HT-29 (cell line): ENCODE measurements at places on chromosomes 7 and 10. TPM values are rescaled to one million over a fixed set of nuclear protein-coding genes. Genes with fewer than 3 reads are reported as not detected.

- DNase-seq = no peak
Measured at GRCh38 chr7:120332433-120332832, 59.5 kb downstream of the KCND2 start.

- DNase-seq = no peak
Measured at GRCh38 chr10:10685566-10685965, 332.1 kb upstream of the CELF2 start.

DNA sequence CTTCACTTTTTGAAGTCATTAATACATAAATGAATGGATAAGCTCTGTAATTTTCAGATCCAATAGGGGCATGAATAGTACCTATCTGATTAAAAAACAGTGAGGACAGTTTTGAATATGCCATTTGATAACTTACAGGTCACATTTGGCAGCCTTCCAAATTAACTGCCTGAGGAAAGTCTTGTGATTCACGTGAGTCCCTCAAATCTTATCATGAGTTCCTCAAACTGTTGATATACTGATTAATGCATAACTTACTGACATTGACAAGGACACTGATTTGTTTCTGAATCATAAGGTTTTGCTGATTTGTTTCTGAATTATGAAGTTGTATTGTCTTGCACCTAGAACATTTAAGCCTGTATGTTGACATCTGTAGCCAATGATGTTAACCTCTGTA is 55.1 kb downstream of the ANKMY2 start:
- DNase-seq = no peak

DNA sequence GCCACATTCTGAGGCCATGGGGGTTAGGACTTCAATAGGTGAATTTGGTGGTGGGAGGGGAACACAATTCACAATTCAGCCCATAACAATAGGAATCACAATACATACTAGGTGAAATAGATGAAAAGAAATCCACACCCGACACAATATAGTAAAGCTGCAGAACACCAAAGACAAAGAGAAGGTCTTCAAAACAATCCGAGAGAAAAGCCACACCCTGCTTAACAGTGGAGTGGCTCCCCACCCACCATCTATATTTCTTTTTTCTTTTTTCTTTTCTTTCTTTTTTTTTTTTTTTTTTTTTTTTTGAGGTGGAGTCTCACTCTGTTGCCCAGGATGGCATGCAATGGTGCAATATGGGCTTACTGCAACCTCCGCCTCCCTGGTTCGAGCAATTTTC is 14.7 kb upstream of the TIAL1 start:
- no peak for DNase-seq

DNA sequence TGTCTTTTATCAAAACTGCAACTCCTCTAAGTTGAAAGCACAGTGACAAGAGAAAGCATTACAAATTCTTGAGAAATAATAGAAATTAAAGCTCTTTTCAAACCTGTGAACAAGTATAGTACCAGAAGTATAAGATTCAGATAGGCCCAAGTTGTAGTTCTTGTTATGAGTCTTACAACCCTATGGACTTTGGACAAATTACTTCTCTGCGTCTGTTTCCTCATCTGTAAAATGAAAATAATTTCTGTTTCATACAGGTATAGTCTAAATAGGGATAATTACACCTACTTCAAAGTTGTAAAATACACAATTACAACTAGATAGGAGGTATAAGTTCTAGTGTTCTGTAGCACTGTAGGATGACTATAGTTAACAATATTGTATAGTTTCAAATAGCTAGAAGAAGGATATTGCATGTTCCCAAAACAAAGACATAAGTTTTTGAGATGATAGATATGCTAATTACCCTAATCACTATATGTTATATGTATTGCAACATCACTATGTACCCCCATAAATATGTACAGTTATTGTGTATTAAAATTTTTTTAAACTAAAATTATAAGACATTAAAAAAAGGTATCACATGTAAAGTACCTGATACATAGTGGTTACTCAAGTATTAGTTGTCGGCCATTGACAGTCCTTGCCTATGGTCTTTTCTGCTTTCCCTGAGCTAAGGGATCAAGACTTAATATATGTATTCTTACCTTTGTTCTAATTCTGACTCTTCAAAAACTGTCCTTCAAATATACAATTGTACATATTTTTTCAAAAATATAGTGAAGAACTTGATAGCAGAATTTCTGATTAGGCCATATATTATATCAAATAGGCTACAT is 1.8 kb upstream of the WASL start:
- no peak for DNase-seq

DNA sequence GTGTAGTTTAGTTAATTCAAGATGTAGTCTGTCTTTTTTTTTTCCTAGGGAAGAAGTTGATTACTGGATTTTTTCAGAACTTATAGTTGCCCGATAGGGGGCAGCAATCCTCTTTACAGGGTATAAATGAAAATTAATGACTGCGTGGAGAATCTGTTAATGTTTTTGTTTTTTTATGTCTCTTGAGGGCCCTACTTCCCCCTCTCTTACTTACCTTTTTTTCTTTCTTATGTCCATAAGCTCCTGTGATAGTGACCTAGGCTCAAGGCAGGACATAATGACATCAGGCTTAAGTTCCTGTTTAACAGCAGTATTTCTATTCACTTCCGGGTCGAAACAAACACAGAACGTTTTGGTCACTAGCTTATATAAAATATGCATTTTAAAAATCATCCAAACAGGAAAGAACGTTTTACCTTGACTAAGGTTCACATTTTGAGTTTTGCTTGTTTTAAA is 18.8 kb downstream of the CDC123 start:
- DNase-seq = peak; percentile 77

GRCh38 chr7:85483177-85483576 is 296.3 kb upstream of the SEMA3D start:
- no peak for DNase-seq

- DNase-seq = no peak
Measured at GRCh38 chr10:103852856-103853255, 2.5 kb downstream of the SH3PXD2A start.

DNA sequence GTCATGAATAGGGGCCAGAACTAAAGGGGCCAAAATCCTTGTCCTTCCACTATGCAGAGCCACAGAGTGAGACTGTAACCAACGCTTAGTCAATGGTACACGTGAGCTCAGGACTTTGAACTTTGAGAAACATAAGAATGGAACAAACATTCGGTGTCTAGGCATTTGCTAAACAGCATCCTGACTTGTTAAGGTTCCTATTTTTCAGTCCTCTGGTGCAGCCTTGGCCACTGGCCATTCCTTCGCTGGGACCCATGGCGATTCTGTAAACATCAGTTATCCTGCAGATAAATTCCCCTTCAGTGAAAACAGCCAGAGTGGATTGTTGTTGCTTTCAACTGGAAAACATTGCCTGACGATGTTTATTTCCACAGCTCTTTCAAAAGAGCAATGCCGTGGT is 266.8 kb downstream of the SORCS1 start:
- no peak for DNase-seq

Gene EPHA1
- 54.3 and 65.6 TPM in 2 replicates for total RNA-seq

Gene H2BK1
- not detected in 2 replicates for total RNA-seq

Gene CDHR3
- 17.3 and 20.4 TPM in 2 replicates for total RNA-seq

Gene FLNC
- 0.03 and 0.05 TPM in 2 replicates for total RNA-seq

Gene ZNF736
- total RNA-seq = 0.46 and 1.4 TPM in 2 replicates

Gene INPP5F
- 5.6 and 5.8 TPM in 2 replicates for total RNA-seq
